NK-92 treated with Interleukin-12 subunit alpha and Interleukin-12 subunit beta, amount 100 ng/mL, for 24 hours (cell line): ENCODE measurements at places on chromosomes 5 and 9.

GRCh38 chr5:144237851-144238250 lies 67.2 kb downstream of the KCTD16 start:
- DNase-seq, result no peak

- no peak for DNase-seq
Measured at GRCh38 chr5:131786900-131787692, 9.7 kb downstream of the FNIP1 start.

DNA sequence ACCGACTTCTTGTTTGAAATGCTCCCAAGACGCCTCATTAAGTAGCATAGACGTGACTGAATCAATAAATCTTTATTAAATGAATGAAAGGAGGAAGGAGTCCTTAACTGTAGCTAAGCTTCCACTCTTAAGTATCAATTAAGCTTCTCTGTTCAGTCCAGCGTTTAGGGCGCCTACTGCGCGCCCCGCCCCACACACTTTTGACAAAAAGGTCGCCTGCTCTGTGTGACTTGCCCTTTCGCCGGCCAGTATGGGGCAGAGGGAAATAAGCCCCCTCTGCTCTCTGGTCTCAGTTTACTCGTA lies 662 bp upstream of the DOLPP1 start:
- no peak for DNase-seq

- no peak for DNase-seq
Measured at GRCh38 chr9:115680231-115680630, 473.4 kb upstream of the PAPPA start.

- DNase-seq, result no peak
Measured at GRCh38 chr9:106467113-106467864, 395.7 kb upstream of the ZNF462 start.

GRCh38 chr5:168583742-168584482 lies 4.7 kb upstream of the PANK3 start:
- no peak for DNase-seq

- no peak for DNase-seq
Measured at GRCh38 chr5:131357739-131358561, 94.1 kb downstream of the CDC42SE2 start.

DNA sequence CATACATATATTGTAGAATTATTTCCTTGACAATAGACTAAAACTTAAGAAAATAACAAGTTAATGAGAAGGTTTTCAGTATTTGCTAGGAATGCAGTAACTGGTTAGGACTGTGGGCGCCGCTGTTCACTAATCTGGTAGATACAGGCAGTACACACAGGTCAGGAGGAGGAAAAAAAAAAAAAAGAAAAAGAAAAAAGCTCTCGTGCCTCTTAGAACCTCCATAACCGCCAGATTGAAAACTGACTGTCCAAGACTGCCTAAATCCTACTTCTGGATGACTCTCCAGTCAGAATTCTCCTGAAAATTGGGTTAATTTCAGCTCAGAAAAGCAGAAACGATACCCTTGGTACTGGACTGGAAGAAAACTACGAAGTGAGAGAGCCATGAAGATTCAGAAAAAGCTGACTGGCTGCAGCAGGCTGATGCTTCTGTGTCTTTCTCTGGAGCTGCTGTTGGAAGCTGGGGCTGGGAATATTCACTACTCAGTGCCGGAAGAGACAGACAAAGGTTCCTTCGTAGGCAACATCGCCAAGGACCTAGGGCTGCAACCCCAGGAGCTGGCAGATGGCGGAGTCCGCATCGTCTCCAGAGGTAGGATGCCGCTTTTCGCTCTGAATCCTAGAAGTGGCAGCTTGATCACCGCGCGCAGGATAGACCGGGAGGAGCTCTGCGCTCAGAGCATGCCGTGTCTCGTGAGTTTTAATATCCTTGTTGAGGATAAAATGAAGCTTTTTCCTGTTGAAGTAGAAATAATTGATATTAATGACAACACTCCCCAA lies at the start of gene PCDHGA1:
Gene PCDHGA1, plus strand, starts transcription at position 216 of the 782 bp plus-strand sequence.
- DNase-seq, result peak; percentile 22

GRCh38 chr5:102262688-102263087 lies 33.4 kb downstream of the SLCO4C1 start:
- DNase-seq, result no peak

GRCh38 chr5:55154873-55155272 lies 5.1 kb upstream of the GPX8 start:
- DNase-seq, result no peak

GRCh38 chr5:53575831-53576230 lies 15.4 kb downstream of the NDUFS4 start:
- DNase-seq, result no peak

GRCh38 chr5:94754824-94755223 lies 136.4 kb downstream of the SLF1 start:
- no peak for DNase-seq

DNA sequence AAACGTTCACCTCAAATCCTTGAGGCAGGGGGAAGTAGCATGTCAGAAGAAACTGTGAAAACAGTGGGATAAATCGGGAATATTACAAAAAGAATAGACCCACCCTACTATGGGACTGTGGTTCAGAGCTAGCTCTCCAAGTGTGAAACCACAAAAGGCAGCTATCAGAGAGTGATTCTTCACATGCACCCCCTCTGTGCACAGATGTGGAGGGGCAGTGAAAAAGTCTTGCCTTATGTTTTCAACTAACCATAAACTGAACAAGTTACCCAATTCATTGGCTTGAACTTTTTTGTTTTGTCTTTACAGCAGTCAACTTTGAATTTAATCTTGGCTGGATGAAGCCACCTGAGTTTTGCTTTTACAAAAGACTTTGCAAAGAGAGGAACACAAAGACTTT lies 98.8 kb upstream of the NR4A3 start:
- DNase-seq, result peak; percentile 26

- no peak for DNase-seq
Measured at GRCh38 chr5:181166812-181167733, 19.7 kb downstream of the OR2V2 start.

DNA sequence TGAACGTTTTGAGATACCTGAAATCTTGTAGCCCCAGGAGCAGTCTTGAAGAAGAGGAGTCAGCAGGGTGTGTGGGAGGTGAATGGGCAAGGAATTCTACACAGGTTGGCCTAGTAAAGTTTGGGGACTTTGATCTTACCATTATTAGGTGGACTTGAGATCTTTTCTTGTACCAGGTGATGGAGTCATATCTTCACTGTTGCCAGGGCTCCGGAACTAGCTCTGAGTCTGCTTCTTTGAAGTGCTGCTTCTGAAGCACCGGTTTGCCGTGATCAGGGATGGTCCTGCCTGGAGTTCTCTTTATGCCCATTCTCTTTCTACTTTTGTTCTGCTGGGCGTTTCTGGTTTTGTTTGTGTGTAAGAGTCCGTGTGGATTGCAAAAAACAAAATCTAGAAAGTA lies 27.4 kb downstream of the RCL1 start:
- DNase-seq, result no peak

GRCh38 chr5:169331292-169331852 lies 30.4 kb upstream of the SLIT3 start:
- no peak for DNase-seq

DNA sequence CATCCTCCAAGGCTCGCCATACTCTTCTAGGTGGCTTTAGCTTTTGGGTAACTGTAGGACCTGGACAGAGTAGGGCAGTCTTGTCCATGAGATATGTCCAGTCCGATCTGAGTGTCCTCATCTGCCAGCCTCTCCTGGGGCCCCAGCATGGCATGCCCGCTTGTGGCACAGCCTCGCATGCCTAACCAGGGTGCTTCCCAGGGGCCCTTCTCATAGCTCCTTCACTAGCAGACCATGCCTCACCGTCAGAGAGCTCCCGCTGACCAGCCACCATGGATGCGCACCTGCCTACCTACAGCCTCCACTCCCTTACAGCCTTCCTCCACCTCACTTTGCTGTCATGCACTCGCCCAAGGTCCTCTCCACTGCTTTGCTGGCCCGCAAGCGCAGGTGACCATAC lies 60.6 kb upstream of the FNIP1 start:
- no peak for DNase-seq
